ENCODE measurements at places on chromosomes 6 and 20.

GRCh38 chr6:162708971-162709370, 18.6 kb downstream of the PRKN start:
- no peak for DNase-seq

GRCh38 chr6:36826520-36827227, 12.6 kb downstream of the CPNE5 start:
- no peak for DNase-seq

DNA sequence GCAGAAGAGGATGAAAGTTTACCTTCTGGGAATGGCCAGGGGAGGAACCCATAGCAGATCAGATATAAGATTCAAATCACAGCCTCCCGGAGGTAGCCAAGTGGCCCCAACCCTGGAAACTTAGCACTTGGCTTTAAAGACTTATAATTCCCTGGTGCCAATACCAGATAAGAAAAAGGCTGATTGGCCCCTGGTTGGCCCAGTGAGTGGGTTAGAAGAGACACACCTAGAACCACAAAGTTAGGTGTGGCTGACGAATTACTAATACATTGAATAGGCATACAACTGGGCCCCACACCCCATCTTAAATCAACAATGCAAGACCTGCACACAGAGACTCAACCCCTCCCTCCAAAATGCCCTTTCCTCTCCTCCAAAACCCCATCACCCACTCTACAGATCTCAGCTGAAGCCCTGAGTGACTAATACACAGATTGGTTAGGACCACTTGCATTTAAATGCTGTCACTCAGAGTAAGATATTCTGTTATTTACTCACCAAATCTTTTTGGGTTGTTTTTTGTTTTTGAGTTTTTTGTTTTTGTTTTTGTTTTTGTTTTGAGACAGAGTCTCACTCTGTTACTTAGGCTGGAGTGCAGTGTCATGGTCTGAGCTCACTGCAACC, 315.4 kb upstream of the JARID2 start:
- no peak for DNase-seq

DNA sequence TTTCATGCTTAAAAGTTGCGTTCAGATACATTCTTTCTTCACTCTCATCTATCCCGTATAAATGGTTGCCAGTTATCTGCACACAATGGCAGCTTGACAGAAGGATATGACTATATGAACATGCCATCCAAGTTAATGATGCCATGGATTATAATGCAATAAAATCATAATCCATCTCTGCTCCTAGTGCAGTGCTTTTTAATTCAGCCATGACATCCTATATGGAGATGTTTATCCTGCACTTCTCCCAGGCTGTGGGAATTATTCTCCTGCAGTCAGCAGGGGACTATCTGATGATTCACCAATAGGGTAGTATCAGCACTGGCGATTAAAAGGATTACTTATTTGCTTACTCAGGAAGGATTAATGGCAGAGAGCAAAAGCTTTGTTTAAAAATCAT, 273.8 kb downstream of the SAMD5 start:
- no peak for DNase-seq

GRCh38 chr6:26659042-26659999, at the start of gene ZNF322:
Gene ZNF322 (minus strand): TSS chr6:26659746. CDS start chr6:26638553, 21,193 bp downstream.
- peak; percentile 92 for DNase-seq

- no peak for DNase-seq
These were observed 18.0 kb downstream of the FOXO3 start for GRCh38 chr6:108578595-108579327.

DNA sequence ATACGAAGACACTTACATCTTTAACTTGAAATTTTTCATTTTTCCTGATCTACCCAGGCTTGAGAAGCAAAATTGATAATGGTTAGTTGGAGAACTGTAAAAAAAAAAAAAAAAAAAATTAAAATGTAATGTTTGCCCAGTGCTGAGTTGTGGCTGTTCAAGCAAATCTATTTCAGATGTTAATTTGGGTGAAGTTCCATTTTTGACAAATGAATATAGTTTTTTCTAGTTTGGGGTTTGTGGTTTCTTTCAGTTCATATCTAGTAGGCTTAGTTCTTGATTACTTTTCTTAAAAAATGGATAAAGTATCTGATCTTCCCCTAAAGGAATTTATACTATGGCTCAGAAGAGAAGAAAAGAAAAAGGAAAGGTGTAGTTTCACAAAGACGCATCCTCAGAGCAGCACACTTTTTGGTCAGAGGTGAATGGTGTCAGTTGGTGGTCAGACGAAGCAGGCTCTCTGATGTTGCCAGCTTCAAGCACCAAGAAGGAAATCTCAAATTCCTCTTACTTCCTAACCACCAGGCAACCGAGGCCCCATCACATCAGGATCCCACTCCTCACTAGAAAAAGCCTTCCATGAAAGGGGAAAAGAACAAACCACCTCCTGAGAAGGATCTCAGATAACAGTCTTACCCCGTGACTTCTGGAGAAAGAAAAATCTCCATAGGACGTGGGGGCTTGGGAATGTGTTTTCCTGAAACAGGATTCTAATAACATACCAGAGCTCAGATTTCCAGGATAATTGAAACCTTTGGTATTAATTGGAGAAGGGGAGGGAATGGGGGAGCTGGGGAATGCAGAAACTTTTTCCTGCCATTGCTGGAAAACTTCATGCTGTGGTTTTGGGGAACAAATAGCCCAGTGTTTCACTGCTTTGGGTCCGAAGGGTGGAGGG, 396.2 kb downstream of the CD83 start:
- DNase-seq, result no peak

- DNase-seq, result no peak
These were observed 340.1 kb downstream of the PHF3 start for GRCh38 chr6:63975699-63976098.

- DNase-seq, result no peak
These were observed 3.3 kb downstream of the NPEPL1 start for GRCh38 chr20:58695895-58696375.

DNA sequence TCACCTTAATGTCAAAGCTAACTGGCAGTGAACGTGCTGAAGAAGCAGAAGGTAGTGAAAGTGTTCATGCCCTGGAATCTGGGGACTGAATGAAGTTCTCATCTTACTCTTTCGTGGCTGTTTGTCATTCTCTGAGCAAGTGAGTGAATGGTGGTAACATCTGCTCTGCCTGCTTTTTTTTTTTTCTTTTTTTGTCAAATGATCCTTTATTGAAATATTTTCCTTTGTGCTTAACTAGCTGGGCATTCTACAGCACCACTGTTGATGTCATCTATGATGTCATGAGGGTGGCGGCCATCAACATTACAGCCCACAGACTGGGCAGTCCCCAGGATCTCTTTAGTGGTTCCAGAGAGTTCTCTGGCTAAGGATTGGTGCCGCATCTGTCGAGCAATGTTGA, 65.2 kb downstream of the RIN2 start:
- no peak for DNase-seq

DNA sequence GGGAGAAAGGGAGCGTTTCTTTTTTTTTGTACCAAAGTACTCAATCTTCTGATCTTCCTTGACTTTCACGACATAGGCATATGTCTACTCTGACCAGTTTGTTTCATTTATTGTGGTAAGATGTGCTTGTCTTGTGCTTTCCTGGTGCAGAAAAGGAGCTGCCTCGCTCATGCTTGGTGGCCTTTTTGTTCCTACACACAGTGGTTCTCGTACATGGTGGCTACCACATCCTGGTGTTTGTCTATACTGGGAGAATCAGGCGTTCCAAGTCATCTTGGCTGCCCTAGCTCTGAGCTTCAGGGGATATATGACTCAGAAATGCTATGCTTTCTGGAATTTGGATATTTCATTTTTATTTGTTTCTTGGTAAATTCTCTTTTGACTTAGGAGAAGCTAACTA, 31.8 kb downstream of the MYB start:
- no peak for DNase-seq

DNA sequence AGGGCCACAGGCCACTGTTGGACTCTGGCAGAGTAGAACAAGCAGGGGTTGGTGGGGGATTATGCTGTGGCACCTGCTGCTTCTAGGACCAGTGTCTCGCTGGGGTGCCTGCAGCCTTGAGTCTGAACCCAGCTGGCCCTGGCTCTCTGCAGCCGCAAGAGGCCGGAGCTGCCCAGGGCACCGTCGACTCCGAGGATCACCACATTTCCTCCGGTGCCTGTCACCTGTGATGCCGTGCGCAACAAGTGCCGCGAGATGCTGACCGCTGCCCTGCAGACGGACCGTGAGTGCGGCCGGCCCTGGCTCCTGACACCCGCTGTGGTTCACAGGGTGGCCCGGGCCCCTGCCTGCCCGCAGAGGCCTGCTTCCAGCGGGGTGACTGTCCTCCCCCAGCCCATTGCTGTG, 6.2 kb downstream of the TCEA2 start:
- no peak for DNase-seq

- peak; percentile 9 for DNase-seq
These were observed 175.6 kb upstream of the PDE7B start for GRCh38 chr6:135675862-135676261.

DNA sequence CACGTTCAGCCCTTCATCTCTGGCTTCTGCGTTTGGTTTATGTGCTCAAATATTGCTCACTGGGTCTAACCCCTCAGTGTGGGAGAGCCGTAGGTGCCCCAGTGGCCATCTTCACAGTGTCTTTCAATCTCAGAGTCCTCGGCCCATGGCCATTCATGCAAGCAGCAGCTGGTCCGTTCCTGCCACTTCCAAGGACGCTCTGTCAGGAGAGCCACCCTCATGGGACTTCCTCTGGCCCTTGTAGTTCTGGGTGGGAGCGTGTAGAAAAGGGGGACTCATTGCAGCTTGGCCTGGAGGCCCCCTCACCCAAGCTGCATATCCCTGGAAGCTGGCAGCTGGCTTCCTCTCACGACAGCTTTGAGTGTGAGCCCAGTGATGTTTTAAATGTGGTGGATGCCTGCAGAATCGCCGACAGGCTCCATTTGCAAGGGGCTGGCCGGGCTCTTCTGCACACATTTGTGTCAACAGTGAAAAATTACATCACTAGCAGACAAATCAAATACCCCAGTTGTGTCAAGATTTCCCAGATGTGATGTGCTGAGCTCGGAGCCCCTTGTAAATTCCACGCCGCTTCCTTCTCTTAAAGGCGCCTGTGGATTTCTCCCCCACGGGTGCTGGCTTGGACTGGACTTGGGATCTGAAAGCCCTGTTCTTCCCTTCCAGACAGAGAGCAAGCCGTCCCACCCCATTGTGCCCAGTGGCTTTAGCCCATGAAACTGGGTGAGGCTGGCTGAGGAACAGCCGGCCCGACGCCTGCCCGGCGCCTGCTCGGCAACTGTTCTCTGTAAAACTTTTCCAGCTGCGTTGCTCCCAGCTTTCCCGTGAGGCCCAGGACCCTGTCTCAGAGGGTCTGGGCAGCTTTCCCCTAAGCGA, 360.1 kb downstream of the TAF4 start:
- peak; percentile 49 for DNase-seq

DNA sequence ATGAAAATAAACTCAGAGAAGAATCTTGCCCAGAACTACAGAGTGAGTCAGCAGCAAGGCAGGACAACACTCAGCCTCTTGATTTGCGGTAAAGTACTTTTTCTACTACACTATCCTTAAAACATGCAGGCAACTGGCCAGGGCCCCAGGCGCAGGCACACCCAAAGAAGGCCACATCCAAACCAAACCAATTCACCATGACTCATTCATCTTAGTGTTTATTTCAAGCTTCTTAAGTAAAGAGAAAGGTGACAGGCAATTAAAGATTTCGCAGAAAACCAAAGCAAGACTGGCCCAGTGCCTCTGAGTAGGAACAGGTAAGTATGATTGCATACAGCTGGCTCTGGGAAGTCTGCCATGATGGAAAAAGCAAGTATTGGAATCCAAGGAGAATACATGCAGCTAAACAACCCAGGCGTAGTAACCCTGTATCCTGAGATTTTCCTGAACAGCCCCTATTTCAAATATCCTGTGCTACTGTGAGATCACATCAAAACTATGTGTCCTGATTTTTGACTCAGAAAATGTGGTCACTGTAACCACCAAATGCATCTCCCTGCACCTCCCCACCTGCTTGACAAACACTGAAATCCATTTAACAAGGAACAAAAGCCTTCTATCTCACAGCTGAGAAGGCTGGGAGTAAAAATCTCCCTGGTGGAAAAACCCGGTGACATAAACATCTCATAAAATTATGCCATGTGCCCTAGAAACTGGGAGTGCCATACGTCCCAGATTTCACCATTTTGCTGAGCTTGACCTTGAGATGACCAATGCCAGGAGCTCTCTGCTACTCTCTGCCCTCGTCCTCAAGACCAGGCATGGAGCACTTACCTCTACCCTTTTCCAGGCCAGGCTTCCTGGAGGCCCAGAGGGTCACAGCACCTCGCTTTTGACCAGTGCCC, 12.4 kb downstream of the WFDC3 start:
- DNase-seq, result peak; percentile 89

DNA sequence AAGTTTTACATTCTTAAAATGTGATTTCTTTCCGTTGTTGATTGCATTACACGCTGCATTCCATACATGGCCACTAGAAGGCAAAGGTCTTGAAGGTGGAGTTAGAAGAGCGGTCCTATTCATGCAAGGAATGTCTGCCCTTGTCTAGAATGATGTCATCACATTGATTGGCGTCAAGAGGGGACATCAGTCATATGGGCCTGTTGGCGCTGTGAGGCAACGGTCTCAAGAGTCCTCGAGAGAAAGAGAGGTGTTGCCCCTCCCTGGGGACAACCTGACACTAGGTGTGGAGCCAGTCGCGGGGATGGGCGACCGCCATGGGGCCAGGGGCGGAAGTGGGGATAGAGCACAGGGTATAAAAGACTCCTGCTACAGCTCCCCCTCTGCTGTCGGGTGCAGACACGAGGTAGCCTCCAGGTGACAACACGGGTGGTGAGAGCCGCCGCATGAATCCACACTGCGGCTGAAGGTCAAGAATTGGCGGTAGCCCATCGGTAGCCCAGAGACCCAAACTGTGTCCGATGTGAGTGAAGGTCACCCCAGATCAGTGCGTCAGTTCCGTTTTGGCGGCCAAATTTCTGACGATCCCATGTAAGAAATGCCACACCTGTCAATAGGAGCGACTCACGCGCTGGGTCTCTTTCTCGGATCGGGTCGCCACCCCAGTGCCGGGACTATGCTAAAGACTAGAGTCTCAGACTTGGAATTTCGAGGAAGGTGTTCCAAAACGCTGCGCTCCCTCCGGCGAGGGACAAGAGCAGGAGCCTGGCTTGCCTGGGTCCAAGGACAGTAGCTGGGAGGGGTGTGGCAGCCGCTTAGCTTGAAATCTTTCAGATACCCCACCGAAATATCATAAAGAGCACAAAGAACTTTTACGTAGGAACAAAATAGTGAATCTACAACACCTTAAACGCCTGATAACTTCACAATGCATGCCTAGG, 93.2 kb upstream of the ZNF184 start:
- no peak for DNase-seq

GRCh38 chr6:24919056-24919892, 16.5 kb downstream of the RIPOR2 start:
- DNase-seq, result peak; percentile 76

DNA sequence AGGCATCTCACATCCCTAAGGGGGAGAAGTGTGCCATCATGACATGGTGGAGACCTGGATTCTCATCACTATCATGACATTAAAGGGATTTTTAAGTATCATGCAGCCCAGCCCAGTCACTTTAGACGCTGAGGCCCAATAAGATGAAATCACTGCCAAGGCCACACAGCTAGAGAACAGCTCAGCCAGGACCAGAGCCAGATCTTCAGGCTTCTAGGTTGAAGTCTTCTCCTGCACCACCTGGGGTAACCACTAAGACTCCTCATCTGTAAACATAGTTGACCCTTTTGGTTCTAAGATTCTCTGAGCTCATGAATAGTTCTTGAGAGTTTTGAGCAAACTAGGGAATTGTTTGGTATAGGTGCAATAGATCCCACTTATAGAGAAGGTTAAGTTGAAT, 125.1 kb downstream of the TCP11 start:
- DNase-seq, result peak; percentile 21

Data from skin of body (tissue), 3 donors.